ENCODE measurements at places on chromosomes 5 and 9. TPM values are rescaled to one million over a fixed set of nuclear protein-coding genes. Genes with fewer than 3 reads are reported as not detected.
A peak's percentile ranks its signal among the peaks of the same experiment; 100 is the strongest.

DNA sequence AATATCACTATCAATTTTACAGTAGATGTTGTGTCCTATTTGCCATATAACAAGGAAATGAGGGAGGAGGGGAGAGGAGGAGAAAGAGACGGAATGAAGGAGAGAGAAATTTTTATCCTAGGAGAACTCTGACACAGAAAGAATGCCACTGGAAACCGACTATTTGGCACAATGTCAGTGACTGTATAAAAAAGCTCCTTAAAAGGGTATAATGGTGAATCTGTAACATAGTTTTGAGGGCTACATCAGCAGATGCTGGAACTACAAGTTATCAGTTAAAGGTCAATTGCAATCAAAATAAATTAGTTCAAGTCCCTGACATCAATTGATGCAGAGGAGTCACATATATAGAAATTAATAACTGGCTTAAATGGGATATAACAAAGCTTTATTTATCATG, 5.7 kb downstream of the EDIL3 start:
- H3K27ac ChIP-seq = no peak overlapping the region
- H3K27me3 ChIP-seq = peaks cover 29% of the 10 kb centered on the region
- H3K4me3 ChIP-seq = no peak overlapping the region
- no peaks in the 10 kb centered on the region for H3K4me1 ChIP-seq
- peak; percentile 88 for DNase-seq

GRCh38 chr9:125126019-125126746, 17.1 kb downstream of the SCAI start:
- H3K27me3 ChIP-seq = no peaks in the 10 kb centered on the region
- DNase-seq = peak; percentile 99
- H3K4me3 ChIP-seq = no peak overlapping the region
- no peaks in the 10 kb centered on the region for H3K36me3 ChIP-seq
- H3K4me1 ChIP-seq = no peaks in the 10 kb centered on the region

DNA sequence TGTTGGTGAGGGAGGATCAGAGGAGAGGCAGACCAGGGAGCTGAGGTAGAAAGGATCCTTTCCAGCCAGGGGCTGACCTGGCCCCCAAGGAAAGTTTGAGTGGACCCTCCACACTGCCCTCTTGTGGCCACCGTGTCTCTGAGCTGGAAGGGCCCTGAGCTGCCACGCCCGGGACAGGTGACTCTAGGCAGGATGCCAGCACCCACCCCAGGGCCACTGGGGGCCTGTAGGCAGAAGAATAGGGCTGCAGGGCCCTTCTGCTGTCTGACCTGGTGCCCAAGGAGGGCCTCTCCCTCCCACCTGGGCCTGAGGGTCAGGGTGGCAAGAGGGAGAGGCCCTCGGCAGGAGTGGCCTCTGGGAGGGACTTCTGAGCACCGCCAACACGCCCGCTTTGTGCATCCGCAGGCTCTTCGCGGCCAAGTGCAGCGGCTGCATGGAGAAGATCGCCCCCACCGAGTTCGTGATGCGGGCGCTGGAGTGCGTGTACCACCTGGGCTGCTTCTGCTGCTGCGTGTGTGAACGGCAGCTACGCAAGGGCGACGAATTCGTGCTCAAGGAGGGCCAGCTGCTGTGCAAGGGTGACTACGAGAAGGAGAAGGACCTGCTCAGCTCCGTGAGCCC, 76.8 kb downstream of the LMX1B start:
- no peaks in the 10 kb centered on the region for H3K36me3 ChIP-seq
- DNase-seq = peak; percentile 76
- peaks cover 98% of the 10 kb centered on the region for H3K27me3 ChIP-seq
- no peaks in the 10 kb centered on the region for H3K4me1 ChIP-seq

DNA sequence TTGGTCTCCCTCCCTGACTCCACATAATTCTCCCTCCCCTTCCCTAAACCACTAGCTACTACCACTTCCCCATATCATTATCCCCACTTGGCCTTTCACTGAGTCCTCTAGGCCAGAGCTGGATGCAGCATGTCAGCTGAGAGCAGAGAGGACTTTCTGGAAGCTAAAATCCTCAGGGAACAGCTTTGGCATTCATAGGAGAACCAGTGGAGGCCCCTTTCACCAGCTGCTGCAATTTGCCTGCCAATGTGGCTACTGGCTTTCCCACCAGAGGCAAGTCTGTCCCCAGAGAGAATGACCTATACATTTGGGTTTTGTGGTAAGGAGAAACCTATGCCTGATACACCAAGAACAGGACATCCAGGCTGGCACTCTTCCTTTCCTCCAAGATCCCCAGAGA, 14.4 kb downstream of the FAM219A start:
- no peaks in the 10 kb centered on the region for H3K4me1 ChIP-seq
- H3K4me3 ChIP-seq = no peak overlapping the region
- H3K36me3 ChIP-seq = no peaks in the 10 kb centered on the region
- DNase-seq = no peak

GRCh38 chr9:87872079-87872624, 10.5 kb upstream of the SPATA31E1 start:
- H3K4me1 ChIP-seq = peaks cover 8% of the 10 kb centered on the region
- DNase-seq = peak; percentile 41
- H3K27ac ChIP-seq = no peak overlapping the region
- no peaks in the 10 kb centered on the region for H3K27me3 ChIP-seq
- H3K36me3 ChIP-seq = no peaks in the 10 kb centered on the region
- H3K4me3 ChIP-seq = no peak overlapping the region

The SLC46A2 gene
- total RNA-seq = not detected

- H3K4me3 ChIP-seq = no peak overlapping the region
- H3K4me1 ChIP-seq = no peaks in the 10 kb centered on the region
- H3K36me3 ChIP-seq = no peaks in the 10 kb centered on the region
- no peaks in the 10 kb centered on the region for H3K27me3 ChIP-seq
These were observed 15.7 kb downstream of the SLC6A3 start for GRCh38 chr5:1429496-1429895.

DNA sequence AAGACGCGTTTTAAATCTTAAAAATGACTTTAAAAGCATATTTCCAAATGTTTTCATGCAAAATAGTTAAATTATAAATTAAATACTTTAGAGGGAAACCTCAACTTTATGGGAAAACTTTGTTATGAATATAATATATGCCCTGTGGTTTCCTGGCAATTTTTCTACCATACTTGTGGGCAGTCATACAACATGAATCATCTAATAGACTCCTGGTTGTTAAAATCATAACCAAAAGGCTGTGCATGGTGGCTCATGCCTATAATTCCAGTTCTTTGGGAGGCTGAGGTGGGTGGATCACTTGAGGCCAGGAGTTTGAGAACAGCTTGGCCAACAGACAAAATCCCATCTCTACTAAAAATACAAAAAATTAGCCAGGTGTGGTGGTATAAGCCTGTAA, 18.2 kb downstream of the ATP10B start:
- no peak overlapping the region for H3K27ac ChIP-seq
- H3K4me1 ChIP-seq = no peaks in the 10 kb centered on the region
- no peaks in the 10 kb centered on the region for H3K27me3 ChIP-seq
- H3K36me3 ChIP-seq = no peaks in the 10 kb centered on the region
- DNase-seq = no peak

The TEX48 gene
- total RNA-seq = not detected

The EIF4E1B gene
- not detected for total RNA-seq

DNA sequence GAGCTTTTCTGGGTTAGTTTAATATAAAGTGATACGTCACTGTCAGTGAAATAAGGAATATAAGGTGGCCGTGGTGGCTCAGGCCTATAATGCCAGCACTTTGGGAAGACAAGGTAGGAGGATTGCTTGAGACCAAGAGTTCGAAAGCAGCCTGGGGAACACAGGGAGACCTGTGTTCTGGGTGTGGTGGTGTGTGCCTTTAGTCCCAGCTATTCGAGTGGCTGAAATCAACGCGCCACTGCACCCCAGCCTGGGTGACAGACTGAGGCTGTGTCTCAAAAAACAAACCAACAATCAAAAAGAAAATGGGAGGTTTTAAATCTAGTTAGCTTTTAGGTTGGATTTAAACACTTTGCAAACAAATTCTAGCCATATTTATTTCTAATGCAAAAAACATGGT, 53.1 kb downstream of the NSD1 start:
- H3K27ac ChIP-seq = peak overlapping the region; percentile 47
- DNase-seq = no peak
- no peaks in the 10 kb centered on the region for H3K4me1 ChIP-seq
- H3K4me3 ChIP-seq = no peak overlapping the region

DNA sequence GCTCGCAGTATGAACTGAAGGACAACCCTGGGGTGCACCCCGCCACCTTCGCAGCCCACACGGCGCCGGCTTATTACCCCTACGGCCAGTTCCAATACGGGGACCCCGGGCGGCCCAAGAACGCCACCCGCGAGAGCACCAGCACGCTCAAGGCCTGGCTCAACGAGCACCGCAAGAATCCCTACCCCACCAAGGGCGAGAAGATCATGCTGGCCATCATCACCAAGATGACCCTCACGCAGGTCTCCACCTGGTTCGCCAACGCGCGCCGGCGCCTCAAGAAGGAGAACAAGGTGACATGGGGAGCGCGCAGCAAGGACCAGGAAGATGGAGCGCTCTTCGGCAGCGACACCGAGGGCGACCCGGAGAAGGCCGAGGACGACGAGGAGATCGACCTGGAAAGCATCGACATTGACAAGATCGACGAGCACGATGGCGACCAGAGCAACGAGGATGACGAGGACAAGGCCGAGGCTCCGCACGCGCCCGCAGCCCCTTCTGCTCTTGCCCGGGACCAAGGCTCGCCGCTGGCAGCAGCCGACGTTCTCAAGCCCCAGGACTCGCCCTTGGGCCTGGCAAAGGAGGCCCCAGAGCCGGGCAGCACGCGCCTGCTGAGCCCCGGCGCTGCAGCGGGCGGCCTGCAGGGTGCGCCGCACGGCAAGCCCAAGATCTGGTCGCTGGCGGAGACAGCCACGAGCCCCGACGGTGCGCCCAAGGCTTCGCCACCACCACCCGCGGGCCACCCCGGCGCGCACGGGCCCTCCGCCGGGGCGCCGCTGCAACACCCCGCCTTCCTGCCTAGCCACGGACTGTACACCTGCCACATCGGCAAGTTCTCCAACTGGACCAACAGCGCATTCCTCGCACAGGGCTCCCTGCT, 3.8 kb downstream of the IRX1 start:
- DNase-seq = no peak
- peak overlapping the region; percentile 65 for H3K4me3 ChIP-seq
- peaks cover 6% of the 10 kb centered on the region for H3K36me3 ChIP-seq

The TLX3 gene
- not detected for total RNA-seq

All from cardiac muscle cell (in vitro differentiated cells and primary cell).